ENCODE measurements at places on chromosomes 7 and 10.
A peak's percentile ranks its signal among the peaks of the same experiment; 100 is the strongest.

DNA sequence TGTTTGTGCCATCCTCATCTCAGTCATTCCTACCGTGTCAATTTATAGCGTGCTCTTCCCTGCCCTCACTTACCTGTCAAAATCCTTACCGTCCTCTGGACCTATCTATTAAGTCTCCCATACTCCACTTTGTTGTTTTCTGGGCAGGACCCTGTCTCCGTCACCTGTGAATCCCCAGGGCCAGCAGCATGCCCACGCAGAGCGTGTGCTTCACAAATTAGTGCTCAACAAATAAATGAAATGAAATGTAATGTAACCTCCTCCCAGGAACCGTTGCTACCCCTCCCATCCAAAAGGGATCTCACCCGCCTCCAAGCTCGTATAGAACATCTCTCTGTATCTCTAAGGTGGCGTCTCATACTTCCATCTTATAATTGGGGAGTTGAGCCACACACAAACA lies 589.9 kb upstream of the MGMT start:
- no peak overlapping the region for H3K4me3 ChIP-seq
- no peaks in the 10 kb centered on the region for H3K36me3 ChIP-seq
- H3K4me1 ChIP-seq: no peaks in the 10 kb centered on the region
- no peak for DNase-seq

- H3K4me3 ChIP-seq: no peak overlapping the region
- no peaks in the 10 kb centered on the region for H3K4me1 ChIP-seq
- no peak for DNase-seq
- H3K27ac ChIP-seq: no peak overlapping the region
- no peaks in the 10 kb centered on the region for H3K36me3 ChIP-seq
Observed at GRCh38 chr7:38282081-38282480, 8.6 kb upstream of the TARP start.

DNA sequence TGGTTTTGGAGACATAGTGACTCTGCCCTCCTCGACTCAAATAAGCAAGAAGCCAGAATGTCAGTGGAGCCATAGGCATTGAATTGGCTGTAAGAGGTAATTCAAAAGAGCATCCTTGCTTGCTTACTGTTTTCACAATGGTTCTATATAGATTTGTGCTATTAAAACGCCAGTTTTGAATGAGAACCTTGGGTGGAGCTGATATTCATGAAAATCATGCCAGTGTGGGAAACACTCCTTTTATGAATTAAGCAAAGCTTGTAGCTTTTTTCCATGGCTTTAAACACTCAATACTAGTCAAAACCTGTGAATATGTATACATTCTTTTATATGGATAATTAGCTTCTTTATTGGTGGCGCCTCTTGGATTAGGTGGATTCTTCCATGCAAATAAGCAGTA lies 252.5 kb downstream of the SLC25A13 start:
- H3K27ac ChIP-seq: no peak overlapping the region
- H3K27me3 ChIP-seq: peaks cover 63% of the 10 kb centered on the region
- no peak for DNase-seq
- no peak overlapping the region for H3K4me3 ChIP-seq

GRCh38 chr10:3946234-3947229 lies 161.5 kb upstream of the KLF6 start:
- H3K4me3 ChIP-seq: peak overlapping the region; percentile 90
- H3K4me1 ChIP-seq: peaks cover 89% of the 10 kb centered on the region
- no peak for DNase-seq
- H3K27me3 ChIP-seq: no peaks in the 10 kb centered on the region

DNA sequence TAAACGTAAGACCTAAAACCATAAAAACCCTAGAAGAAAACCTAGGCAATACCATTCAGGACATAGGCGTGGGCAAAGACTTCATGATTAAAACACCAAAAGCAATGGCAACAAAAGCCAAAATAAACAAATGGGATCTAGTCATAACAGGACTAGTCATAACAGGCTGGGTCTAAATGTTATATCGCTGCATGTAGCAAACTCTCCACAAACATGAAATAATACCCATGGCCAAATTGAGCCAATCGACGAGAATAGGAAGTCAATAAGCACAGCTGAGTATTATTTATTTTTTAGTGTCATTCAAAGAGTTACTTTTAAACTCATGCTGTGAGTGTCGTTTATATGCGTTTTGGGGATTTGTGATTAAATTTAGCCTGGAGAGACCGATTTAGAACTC lies 225.1 kb downstream of the TFEC start:
- no peaks in the 10 kb centered on the region for H3K36me3 ChIP-seq
- no peak overlapping the region for H3K27ac ChIP-seq
- H3K27me3 ChIP-seq: no peaks in the 10 kb centered on the region
- H3K4me3 ChIP-seq: no peak overlapping the region

- H3K4me1 ChIP-seq: peaks cover 12% of the 10 kb centered on the region
- no peak overlapping the region for H3K27ac ChIP-seq
- DNase-seq: no peak
- H3K36me3 ChIP-seq: no peaks in the 10 kb centered on the region
- H3K4me3 ChIP-seq: peak overlapping the region; percentile 12
Observed at GRCh38 chr10:128221117-128221516, 94.9 kb upstream of the MKI67 start.

DNA sequence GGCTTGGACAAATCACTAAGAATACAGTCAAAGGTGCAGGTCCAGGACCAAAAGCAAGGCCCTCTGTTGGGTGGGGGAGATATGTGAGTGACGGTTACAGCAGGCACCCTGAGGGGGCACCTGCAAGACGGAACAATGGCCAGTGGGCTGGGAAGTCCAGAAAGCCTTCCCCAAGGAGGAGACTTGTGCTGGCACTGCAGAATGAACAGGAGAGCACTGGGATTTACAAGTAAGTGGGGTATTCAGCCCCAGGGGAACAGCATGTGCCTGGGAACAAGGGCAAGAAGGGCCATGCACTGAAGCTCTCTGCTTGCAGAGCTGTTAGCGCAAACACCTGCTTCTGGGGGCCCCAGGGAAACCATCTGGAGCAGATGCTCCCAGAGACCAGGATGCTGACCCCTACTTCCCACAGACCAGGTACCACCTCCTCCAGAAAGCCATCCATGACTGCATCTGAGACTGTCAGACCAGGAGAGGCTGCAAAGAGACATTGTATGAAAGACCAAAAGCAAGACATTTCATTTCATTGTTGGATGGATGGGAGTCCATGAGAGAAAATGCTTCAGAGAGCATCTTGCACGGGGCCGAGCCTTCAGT lies 24.6 kb upstream of the ZMIZ1 start:
- no peaks in the 10 kb centered on the region for H3K27me3 ChIP-seq
- no peaks in the 10 kb centered on the region for H3K36me3 ChIP-seq
- no peak for DNase-seq
- H3K27ac ChIP-seq: no peak overlapping the region
- H3K4me3 ChIP-seq: no peak overlapping the region

DNA sequence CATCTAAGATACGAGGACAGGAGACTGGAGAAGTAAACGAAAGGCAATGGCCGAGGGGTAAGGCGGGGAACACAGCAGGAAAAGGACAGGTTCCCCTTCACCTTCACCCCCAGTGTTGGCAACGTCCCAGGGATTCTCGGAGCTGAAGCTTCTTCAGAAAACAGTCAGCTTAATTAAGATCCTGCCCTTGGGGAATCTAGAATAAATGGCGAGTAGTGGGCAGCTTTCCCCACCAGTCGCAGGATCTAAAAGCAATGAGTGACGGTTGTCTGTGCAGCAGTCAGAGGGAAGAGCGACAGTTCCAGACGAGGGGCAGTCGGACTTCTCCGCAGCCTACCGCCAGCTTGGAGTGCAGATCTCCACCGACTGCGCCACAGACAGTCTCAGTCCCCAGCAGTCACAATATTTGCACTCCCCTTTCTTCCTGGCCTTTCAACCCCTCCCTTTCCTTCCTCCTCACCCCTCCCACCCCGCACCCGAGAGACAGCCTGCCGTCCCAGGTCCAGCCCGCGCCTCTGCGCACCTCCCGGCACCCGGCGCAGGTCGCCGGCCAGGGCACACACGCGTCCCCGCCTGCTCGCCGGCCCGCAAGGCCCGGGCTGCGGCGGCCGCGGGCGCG lies 10.9 kb upstream of the SP8 start:
- H3K27me3 ChIP-seq: peaks cover 61% of the 10 kb centered on the region
- no peak overlapping the region for H3K27ac ChIP-seq
- no peak for DNase-seq
- H3K36me3 ChIP-seq: peaks cover 2% of the 10 kb centered on the region
- H3K4me3 ChIP-seq: peak overlapping the region; percentile 88

- no peaks in the 10 kb centered on the region for H3K36me3 ChIP-seq
- H3K4me1 ChIP-seq: peaks cover 6% of the 10 kb centered on the region
- H3K27me3 ChIP-seq: no peaks in the 10 kb centered on the region
Observed at GRCh38 chr7:44791278-44792219, 4.9 kb upstream of the PPIA start.

DNA sequence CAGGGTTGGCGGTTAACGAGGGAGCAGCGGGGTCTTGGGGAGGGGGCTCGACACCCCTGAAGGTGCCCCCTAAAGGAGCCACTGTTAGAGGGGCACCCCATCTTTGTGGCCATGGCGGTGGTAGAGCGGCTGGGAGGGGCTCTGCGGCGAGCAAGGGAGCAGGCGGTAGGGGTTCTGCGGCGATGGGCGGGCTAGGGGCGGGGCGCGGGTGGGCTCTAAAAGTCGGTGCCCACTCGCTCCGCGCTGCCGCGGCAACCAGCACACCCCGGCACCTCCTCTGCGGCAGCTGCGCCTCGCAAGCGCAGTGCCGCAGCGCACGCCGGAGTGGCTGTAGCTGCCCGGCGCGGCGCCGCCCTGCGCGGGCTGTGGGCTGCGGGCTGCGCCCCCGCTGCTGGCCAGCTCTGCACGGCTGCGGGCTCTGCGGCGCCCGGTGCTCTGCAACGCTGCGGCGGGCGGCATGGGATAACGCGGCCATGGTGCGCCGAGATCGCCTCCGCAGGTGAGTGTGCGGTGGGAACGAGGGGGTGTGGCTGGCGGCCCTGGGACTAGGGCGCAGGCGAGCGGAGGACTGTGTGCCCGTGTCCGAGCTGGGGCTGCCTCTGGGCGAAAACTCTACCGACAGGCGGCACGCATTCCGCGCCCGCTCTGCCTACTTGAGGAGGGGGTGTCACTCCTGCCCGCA lies at the start of gene MEST:
Gene MEST, plus strand, starts transcription at position 245 of the 682 bp plus-strand sequence. Its CDS starts 229 bp downstream, at position 474.
- H3K27ac ChIP-seq: no peak within 1 kb of the TSS
- peaks cover 54% of the 10 kb centered on the region for H3K27me3 ChIP-seq
- peak; percentile 8 for DNase-seq

GRCh38 chr10:120632942-120633341 lies 175.9 kb downstream of the PLPP4 start:
- no peak overlapping the region for H3K27ac ChIP-seq
- H3K36me3 ChIP-seq: no peaks in the 10 kb centered on the region
- H3K4me1 ChIP-seq: no peaks in the 10 kb centered on the region
- H3K27me3 ChIP-seq: no peaks in the 10 kb centered on the region
- no peak overlapping the region for H3K4me3 ChIP-seq
- no peak for DNase-seq

DNA sequence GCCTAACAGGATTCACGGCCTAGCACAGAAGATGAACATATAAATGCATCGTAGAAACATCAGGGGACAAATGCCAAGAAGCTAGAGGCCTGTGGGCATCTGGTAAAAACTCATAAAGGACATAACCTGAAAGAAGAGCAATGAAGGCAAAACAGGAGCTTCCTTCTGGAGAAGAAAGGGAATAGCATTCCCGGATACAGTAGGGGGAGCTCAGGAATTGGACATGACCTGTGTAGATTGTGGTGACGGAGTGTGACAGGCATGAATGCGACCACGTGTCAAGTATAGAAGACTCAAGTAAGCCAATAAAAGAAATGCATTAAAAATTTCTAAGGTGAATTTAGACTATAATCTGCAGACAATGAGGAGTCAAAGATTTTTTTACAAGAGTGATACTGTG lies 270.1 kb downstream of the AGMO start:
- no peaks in the 10 kb centered on the region for H3K36me3 ChIP-seq
- H3K27ac ChIP-seq: no peak overlapping the region
- DNase-seq: no peak
- no peaks in the 10 kb centered on the region for H3K27me3 ChIP-seq
- H3K4me1 ChIP-seq: no peaks in the 10 kb centered on the region
- H3K4me3 ChIP-seq: no peak overlapping the region

DNA sequence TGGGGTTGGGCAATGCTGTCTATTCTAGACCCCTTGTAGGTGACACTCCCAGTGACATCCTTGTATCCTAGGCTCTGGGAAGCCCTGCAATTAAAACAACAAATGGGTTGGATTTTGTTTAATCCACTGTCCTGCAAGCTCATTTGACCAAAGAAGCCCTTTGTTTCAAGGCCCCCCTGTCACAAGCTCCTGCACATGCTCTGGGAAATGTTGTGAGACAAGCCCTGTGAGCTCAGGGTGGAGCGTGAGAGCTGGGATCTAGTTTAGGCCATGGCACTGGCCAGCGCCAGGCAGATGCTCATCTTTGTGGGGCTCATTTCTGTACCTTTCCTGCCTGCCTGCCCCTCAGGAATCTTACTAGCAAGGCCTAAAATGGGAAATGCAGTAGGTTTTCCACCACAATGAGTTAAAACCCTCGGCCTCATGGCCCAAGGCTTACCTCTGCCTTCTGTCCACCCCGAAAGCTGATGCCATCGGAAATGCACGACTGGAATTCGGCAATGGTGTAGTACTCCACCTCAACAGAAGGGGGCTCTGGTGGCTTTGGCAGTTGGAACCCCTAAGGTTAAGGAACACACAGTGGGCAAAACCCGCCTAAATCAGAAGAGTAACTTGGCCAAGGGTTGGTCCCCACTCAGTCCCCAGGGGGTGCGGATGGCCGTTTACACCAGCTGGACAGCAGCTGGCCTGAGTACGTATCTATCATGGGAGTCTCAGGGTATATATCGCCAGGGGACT lies 112.0 kb downstream of the NEURL1 start:
- peak; percentile 37 for DNase-seq
- H3K36me3 ChIP-seq: no peaks in the 10 kb centered on the region
- no peaks in the 10 kb centered on the region for H3K4me1 ChIP-seq
- no peaks in the 10 kb centered on the region for H3K27me3 ChIP-seq
- H3K27ac ChIP-seq: no peak overlapping the region

DNA sequence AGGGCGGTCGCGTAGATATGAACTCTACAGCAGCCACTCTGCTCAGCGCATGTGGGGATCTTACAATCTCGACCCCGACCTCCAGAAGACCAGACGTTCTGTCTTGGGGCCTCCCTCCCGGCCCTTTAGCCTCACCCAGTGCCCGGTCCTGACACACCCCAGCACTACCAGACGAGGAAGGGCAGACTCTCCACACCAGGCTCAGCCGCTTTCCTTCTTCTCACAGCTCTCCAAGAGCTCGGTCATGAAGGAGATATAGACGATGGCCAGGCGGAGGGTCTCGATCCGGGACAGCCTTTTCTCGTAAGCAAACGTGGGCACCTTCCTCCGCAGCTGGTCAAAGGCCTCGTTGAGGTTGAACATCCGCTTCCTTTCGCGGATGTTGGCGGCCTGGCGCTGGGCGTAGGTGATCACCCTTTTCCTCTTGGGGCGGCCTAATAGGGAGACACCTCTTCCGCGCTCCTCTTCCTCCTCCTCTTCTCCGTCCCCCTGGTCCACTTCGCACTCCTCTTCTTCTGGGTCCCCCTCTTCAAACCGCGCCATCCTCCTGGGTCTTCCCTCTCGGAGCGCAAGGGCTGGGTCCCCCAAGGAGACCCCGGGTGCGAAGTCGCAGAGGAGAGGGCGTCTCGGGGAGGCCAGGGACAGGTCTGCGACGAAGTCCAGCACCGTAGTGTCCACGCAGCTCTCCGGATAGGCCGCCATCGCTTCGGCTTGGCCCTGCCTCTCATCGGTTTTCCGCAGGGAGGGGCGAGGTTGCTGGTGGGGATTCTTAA lies at the start of gene FERD3L:
Gene FERD3L, minus strand, starts transcription at position 761 of the 773 bp plus-strand sequence. Its CDS starts 59 bp downstream, at position 702.
- no peak within 1 kb of the TSS for H3K27ac ChIP-seq
- peaks cover 2% of the 10 kb centered on the region for H3K36me3 ChIP-seq
- peaks cover 45% of the 10 kb centered on the region for H3K27me3 ChIP-seq
- no peak within 1 kb of the TSS for H3K4me3 ChIP-seq

Data from activated T-cell treated with anti-CD3 and anti-CD28 coated beads, Interleukin-2, amount 50 U/mL, for 72 hours (primary cell).